Activated naive CD4-positive, alpha-beta T cell (primary cell): ENCODE measurements at places on chromosomes 11 and 22.

DNA sequence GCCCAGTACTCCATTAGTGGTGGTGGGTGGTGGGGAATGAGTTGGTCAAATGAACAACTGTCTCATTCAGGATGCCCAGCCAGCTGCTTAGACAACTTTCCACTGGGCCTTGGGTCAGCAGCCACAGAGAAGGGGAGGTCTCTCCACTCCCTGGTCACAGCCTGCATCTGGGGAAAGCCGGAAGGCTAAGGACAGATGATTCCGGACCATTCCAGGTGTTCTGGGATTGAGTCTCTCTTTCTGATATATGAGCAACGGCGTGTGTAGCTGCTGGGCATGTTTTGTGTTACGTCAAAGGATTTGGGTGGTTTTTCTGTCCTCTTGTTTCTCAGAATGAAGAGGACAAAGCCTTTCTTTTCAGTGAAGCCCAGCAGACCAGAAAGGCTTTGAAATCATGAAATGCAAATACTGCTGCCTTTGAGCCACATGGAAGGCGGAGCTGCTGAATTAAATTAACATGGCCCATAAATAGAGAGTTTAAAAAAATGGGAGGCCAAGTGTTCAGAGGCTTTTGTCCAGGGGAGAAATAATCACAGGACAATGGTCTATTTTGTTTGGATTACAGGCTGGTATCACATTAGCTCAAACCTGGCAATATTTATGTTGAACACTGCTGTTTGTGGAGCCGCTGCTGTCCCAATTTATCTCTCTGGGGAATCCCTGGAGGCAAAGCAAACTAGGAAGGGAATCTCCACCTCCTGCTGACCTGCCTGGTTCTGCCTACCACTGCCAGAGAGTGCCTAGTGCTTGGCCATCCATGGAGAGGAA is 234.4 kb upstream of the E2F8 start:
- DNase-seq: no peak

- no peak for DNase-seq
Observed at GRCh38 chr11:88508759-88509581, 171.4 kb upstream of the CTSC start.

DNA sequence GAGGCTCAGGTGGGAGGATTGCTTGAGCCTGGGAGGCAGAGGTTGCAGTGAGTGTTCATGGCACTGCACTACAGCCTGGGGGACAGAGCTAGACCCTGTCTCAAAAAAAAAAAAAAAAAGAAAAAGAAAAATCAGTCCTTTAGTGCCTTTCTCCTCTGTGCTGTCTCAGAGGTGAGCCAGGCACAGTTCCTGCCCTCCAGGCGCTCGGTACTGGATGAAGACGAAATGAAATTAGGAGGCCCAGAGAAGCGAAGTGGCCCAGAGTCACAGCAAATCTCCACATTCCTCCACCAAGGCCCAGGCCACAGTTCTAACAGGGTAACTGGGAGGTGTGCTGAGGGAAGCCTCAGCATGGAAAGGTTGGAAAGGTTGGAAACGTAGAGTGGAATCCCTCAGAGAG is 4.9 kb downstream of the PLEKHB1 start:
- DNase-seq: no peak

DNA sequence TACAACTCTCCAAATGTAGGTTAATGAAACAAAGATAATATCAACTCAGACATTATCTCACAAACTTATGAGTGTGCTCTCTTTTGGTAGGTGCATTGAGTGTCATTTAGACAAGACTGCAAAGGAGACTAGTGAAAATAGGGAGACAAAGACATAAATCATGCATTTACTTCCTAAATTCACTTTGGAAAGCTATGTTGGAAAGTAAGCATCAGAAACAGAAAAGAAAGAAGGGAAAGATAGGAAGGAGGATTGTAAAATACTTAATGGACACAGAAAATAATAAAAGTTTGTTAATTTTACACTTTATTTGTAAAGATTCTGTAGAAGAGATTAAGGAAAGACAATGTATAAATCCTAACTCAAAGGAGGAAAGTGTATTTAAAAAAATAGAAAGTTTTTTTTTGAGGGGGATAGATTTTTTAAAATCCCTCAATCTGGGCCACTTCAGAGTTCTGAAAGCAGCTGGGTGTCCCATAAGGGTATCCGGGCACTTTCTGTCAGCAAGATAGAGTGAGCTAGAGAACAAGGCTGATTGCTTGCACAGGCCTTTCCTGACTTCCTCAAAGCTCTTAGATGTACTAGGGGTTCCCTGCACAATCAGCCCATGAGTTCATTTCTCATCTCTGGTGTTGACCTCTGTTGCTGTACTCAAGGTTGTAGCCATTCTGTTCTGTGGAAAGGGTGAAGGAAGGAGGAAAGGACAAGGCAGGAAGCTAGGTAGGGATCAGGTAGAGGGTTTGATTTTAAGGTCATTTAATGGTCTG is 22.4 kb upstream of the RDX start:
- DNase-seq: no peak

DNA sequence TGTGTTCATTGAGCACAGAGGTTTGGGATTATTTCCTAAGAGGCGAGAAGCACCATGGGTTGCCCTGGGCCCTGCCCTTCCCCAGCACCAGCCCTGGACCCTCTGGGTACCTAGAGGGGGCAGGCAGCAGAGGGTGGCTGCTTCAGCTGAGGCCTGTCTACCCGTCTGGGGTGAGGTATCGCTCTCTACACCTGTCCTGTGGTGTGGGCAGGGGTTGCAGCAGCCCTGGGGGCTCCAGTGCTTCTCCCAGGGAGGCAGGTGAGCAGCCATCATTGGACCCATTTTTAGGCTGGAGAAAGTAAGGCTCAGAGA is 15.6 kb downstream of the PRDM11 start:
- no peak for DNase-seq

- DNase-seq: no peak
Observed at GRCh38 chr11:22130462-22131053, 62.3 kb upstream of the ANO5 start.

DNA sequence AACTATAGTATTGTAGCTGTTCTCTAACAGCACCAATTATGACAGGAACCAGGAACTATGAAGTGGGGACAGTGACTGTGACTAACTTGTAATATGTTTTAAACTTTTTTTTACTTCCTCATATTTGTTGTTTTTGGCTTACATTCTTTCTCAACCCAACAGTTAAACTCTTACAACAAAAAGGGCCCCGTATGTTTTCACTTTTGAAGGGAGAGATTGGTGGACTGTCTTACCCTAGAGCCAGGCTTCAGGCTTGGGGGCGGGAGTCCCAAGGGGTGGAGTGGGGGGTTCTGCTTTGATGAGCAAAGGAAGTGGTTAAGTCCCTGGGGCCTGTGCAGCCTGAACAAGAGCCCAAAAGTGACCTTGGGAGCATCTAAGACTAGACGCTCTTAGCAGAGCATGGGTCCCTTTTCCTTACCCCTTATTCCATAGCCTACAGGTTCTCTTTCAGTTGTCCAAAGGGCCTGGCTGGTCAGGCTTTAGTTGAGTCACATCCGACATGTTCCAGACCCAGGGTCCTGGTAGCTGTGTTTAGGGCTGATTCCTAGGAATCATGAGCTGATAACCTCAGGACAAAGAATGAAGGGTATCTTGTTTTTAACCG is 38.8 kb downstream of the STIM1 start:
- DNase-seq: no peak

- no peak for DNase-seq
Observed at GRCh38 chr11:108838792-108839105, 173.9 kb downstream of the DDX10 start.

- DNase-seq: no peak
Observed at GRCh38 chr22:43006016-43006505, 8.9 kb downstream of the PACSIN2 start.

DNA sequence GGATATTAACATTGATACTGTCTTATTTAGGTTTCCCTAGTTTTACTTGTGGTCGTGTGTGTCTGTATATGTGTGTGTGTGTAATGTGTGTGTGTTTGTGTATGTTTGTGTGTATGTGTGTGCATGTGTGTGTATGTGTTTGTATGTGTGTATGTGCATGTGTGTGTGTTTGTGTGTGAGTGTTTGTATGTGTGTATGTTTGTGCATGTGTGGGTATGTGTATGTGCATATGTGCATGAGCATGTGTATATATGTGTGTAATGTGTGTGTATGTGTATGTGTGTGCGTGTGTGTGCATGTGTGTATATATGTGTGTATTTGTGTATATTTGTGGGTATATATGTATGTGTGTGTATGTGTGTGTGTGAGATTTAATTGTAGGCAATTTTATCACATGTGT is 17.3 kb upstream of the DNAL4 start:
- DNase-seq: no peak

- DNase-seq: no peak
Observed at GRCh38 chr22:22049684-22050083, 67.1 kb upstream of the TOP3B start.

- DNase-seq: no peak
Observed at GRCh38 chr11:130522284-130522961, 74.0 kb downstream of the ADAMTS15 start.

GRCh38 chr11:75140269-75141138 is 10.4 kb upstream of the SLCO2B1 start:
- peak; percentile 81 for DNase-seq

DNA sequence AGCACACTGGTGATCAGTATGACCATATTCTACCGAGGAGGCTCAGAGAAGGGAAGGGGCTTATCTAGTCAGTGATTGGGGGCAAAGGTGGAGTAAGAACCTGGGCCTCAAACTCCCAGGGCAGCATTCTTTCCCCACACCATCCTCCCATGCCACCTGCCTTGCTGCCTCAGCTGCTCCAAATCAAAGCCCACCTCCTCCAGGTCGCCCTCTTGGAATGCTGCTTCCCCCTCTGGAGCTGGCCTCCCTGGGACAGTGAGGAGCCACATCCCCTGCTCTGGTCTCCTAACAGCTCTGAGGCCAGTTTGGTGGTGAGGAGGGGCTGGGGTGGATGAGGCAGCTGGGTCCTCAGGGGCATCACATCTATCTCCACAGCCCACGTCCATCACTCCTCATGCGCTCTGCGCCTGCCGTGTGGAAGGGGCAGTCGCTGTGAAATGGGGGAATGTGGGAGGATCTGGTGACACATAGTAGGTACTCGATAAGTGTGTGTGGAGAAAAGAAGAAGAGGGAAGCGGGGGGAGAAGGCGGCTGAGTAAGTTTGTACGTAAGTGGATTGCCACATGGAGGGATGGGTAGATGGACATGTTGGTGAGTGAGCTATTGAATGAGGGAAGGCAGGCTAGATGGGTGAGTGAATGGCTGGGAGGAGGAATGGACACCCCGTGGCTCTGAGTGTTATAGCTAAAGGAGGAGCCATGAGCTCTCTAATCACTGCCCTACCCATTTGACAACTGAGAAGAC is 16.1 kb upstream of the ARHGEF17 start:
- DNase-seq: no peak

GRCh38 chr11:45652781-45653180 is 12.6 kb downstream of the CHST1 start:
- DNase-seq: no peak

- DNase-seq: no peak
Observed at GRCh38 chr11:59062602-59063529, 23.2 kb upstream of the GLYATL1B start.

DNA sequence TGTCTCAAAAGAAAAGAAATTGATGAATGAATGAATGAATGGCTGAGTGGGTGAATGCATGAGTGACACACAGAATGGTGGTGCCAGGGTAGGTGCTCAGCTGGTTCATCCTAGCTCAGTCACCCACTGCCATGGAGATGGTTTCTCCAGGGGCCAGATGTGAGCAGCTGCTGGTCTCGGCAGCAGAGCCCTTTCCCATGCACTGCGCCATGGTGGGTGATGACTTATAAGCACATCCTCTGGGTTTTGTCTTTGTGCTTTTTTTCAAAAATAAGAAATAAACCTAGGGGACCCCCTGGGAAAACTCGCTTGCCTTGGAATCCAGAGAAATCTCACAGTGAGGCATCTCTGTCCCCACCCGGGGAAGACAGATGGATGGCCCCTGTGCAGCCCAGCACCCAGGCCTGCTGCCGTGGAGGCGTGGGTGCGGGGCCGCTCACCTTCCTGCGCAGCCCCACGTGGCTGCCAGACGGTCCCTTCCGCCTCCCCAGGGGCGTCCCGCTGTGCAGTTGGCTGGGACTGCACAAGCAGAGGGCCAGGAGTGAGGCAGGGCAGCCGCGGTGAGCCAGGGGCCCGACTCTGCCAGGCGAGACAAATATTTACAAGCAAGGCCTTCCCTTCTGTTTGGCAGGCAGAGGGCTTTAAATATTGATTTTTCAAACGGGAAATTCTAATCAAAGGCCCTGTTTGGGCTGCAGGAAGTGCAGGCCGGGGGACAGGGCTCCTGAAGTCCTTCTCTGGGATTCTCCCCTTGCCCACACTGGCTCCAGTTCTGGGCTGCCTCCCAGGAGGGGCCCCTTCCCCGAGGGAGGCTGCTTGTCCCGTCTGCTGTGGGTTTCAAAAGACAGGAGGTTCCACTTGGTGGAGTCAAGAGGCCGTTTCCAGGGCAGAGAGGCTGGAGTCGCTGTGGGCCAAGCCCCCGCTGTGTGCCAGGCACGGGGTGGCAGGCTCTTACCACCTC is 24.3 kb downstream of the MPPED1 start:
- DNase-seq: no peak

DNA sequence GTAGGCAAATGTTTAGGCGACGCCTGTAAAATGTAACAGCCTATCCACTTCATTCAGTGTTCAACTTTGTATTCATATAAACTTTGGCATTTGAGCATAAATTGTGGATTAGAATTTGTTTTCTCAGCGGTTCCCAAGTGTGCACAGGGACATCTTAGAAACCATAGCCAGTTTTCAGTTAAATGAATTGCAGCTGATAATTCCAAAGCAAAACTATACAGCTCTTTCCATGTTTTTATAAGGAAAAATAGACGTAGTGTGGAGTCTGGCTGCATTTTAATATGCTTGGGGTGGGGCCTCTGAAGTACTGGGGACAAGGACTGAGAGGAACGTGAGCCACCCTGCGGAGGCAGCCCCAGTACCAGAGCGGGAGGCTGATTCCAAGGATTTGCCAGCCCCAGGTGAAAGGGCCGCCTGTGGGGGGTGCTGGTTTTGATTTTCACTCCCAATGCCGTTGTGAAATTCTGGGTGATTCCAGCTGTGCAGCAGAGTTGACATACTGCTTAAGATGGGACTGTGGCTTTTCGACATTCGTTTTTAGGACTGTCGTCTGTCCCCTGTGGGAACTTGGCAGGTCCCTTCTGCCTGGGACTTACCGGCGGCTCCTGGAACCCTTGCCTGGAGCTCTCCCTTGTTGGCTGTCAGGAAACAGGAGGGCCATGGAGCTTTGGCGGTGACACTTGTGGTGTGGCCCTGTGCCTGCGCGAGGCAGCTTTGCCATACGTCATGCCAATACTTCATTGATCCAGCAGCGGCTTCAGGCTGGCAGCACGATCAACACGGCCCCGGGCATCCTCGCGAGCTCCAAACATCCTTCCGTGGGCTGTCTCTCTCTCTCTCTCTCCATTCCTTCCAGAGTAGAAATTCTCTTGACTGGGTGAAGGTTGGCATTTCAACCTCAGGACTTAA is 370.9 kb downstream of the TBC1D22A start:
- DNase-seq: no peak

DNA sequence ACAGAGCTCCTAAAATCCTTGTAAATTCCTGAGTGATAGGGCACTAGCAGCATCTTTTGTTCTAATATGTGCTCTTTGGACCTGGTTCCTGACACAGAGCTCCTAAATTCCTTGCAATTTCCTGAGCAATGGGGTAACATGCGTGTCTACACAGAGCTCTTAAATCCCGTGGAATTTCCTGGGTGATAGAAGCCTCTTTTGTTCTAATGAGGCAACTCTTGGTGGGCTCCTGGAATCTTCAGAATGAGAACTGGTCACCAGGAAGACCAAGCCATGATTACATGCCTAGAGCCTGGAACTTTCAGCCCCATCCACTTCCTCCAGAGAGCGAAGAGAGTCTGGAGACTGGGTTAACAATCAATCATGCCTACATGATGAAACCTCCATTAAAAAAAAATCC is 19.0 kb downstream of the RSF1 start:
- DNase-seq: no peak
